ENCODE measurements at places on chromosomes 3 and 15.

GRCh38 chr3:10955711-10956453, 36.7 kb upstream of the SLC6A1 start:
- DNase-seq: no peak

GRCh38 chr3:79497447-79498111, 270.2 kb downstream of the ROBO1 start:
- no peak for DNase-seq

- DNase-seq: no peak
Observed at GRCh38 chr3:149727656-149728055, 24.6 kb downstream of the COMMD2 start.

DNA sequence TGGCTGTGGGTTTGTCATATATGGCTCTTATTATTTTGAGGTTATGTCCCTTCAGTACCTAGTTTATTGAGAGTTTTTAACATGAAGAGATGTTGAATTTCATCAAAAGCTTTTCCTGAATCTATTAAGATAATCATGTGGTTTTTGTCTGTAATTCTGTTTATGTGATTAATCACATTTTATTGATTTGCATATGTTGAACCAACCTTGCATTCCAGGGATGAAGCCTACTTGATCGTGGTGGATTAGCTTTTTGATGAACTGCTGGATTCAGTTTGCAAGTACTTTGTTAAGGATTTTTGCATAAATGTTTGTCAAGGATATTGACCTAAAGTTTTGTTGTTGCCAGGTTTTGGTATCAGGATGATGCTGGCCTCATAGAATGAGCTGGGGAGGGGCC, 33.1 kb upstream of the IQCF2 start:
- DNase-seq: no peak

GRCh38 chr3:13165576-13165975, 92.3 kb upstream of the IQSEC1 start:
- no peak for DNase-seq

DNA sequence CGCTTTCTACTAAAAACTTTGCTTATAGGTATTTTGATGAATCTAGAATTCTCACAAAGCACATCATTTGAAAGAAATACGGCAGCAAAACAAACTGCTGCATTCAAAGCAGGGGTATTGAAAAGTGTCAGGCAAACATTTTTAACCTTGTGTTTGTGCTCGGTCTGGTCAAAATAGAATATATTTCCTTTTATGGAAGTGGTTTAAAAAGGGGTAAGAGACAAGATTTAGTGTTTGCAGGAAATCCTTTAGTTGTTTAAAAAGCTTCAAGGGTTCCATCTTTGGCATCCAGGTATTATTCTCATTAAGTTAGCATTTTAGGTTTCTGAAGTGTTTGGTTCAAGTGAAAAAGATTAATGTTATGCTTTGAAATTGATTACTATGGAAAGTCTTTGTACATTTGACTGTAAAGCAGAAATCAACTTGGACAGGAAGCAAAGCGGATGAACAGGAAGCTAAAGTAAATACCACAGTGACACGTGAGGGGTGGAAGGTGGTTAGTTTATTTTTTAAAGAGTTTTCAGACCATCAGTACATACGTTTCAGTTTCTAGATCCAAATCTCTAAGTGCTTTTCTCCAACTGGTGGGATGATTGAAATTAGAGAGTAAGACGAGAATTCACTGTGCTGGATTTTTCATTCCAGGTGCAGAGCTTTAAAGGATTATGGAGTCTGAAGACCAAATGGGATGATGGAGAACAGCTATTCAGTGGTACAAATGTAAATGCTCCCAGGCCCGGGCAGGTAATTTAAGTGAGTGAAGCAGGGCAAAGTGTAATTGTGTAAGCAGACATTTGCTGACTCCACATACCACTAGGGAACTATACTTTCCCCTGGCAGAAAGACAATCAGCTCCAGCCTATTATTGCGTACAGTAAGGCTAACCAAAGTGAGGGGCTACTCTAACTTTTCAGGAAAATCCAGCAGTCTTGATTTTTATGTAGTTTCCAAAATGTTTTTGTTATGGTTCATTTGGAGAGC, 341.8 kb upstream of the TBL1XR1 start:
- no peak for DNase-seq

DNA sequence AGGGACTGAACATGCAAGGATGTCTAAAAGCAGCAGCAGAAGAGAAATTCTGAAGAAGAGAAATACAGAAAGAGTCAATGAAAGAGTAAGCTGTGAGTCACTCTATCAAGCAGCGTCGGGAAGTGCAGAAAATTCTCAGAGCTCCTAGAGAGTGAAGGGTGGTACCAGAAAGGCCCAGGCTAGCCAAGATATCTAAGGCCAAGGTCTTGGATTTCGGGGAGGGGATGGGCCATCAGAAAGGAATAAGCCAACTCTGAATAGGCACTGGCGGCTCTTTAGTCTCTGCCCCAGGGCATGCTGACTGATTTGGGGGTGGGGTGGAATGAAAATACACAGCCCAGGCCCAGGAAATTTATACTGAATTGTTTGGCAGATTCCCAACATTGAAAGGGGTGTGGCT, 70.8 kb downstream of the GPR156 start:
- no peak for DNase-seq

DNA sequence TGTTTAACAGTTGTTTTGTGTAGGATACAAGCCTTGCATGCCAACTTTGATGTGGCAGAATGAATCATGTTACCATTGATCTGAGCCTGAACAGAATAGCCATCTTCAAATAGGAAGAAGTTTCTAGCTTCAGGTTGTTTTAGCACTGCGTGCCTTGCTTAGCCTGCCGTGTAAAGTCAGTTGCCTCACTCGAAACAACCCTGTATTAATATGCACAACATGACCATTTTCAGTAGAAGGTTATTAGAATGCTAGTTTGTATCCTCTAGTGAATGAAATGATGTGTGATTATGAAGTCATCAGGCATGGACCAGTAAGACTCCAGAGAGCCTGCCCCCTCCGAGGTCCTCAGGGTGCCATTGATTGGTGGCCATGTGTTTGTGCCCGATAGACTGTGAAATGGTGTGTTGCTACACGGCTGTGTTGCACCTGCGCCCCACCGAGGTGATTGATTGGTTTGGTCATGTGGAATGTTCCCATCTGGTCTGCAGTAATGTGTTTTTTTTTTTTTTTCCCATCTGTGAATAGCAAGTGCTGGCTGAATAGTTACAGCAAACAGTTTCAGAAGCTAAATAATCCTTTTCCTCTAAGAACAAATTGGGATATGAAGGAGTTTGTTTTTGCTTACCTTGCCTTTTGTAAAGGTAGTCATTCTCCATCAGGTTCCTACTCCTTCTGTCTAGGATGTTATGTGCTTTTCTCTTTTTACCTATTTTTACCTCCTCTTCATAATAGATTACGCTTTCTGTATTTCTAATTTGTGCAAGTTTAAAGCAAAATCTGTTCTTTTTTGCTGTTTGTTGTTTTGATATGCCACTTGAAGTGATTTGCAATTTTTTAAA, 214.9 kb downstream of the TCF12 start:
- DNase-seq: no peak
